HFFc6 (cell line): ENCODE measurements at places on chromosomes 13 and 19.
A peak's percentile ranks its signal among the peaks of the same experiment; 100 is the strongest.

DNA sequence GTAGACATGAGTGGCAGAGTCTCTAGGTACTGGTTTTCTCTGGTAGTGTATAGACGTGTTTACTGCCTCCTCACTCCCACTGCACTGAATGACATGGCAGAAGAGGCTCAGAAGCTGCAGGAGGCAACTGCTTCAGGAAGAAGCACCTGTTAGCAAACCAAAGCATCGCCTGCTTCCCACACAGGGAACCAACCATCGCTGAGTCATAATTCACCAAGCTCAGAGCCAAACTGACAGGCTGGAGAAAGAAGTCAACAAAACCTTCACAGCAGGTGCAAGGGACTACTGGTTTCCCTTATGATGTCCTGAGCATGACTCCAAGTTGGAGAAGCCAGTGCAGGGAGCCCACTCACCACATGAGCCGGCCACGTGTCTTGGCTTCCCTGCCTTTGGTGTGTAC lies 69.8 kb downstream of the KCTD12 start:
- DNase-seq, result no peak

DNA sequence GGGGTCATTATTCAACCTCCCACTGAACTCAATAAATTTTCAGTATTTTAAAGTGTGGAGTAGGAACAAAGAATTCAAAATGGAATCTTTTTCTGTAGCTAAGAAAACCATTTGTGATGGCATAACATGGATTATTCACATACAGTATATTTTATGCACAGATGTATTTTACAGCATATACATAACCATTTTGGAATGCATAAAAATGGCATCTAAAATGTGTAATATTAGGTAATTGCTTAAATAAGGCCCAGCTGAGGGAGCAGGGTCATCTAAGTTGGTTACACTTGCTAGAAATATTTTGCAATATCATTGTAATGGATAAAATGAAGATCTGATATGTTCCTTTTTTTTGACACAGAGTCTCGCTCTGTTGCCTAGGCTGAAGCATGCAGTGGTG lies 146.9 kb downstream of the LMO7 start:
- DNase-seq, result no peak

DNA sequence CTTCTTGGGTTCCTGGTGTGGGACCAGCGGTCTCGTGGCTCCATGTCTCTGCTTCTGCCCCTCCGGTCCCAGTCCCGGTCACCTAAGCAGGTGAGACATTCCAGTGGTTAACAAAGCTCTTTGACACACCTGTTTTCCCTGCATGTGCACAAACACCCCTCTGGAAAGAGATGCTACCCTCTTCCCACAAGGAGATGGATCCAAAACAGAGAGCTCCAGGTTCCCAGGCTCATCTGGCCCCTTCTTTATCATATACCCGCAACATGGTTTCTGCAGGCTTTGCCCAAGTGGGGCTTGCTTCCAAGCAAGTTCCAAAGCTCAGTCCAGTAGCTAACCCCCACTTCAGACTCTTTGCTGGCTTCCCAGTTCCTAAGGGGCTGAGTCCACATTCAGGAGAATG lies 17.8 kb downstream of the PEG3 start:
- no peak for DNase-seq

DNA sequence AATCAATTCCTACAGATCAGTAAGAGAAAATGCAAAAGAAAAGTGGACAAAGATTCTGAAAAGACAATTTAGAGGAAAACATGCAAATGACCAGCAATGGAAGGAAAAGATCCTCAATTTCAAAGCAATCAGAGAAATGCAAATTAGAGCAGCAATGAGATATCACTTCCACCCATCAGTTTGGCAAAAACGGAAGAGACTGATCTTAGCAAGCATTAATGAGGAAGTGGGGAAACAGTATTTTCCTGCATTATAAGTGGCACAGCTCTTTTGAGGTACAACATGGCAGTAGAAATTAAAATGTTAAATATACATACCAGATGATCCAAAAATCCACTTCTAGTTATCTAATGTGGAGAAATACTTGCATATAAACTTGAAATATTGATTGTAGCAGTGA lies 69.1 kb upstream of the SLC7A1 start:
- no peak for DNase-seq

GRCh38 chr13:30114571-30115256 lies 192.6 kb downstream of the KATNAL1 start:
- DNase-seq, result peak; percentile 71

DNA sequence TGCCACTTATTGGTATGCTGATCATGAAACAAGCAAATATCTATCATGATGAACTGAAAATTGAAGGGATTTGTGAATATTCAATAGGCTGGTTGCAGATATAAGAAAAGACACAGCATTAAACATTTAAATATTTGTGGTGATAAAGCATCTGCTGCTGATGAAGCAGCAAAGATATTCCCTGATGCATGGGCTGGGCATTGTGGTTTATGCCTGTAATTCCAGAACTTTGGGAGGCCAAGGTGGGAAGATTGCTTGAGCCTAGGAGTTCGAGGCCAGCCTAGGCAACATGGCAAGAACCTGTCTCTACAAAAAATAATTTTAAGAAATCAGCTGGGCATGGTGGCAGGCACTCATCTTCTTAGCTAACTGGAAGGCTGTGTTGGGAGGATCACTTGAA lies 54.5 kb downstream of the GPR180 start:
- DNase-seq, result no peak

GRCh38 chr13:113862931-113863523 lies 849 bp downstream of the GAS6 start:
- DNase-seq, result no peak

DNA sequence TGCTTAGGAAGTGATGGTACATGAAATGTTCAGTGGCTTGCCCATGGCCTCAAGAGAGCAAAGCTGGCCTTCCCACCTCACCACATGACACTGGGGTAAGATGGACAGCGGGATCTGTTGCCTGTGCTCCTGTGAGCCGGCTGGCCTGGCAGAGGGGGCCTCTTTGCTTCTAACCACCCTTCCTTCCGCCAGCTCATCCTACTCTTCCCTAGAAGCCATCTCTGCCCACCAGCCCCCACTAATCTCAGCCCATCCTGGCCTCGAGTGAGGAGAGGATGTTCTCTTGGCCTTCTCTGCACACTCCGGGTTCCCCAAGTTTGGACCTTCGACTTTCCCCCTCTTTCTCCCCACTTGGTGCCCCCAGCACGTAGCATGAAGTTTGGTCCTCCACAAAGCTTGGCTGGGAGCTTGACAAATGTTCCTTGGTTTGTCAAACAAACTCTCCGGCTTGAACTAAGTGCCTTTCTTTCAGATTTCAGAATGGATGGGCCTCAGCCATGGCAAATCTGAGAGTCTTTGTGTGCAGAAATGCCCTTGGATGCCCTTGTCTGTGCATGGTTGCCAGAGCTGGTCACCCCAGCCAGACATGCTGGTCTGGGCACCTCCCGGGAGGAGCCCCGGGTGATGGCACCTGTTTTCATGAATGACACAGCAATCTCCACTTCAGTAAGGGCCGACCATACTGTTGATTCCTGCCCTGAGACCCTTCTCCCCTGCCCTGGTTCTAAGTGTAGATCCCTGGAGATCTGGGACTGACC lies 145.5 kb downstream of the URI1 start:
- DNase-seq, result no peak

GRCh38 chr19:48606463-48607358 lies at the start of gene SPACA4:
SPACA4 (plus strand) TSS chr19:48606742; CDS start chr19:48606979, 237 bp downstream.
- no peak for DNase-seq

- DNase-seq, result no peak
Measured at GRCh38 chr19:51507192-51507591, 5.6 kb upstream of the SIGLEC12 start.

- no peak for DNase-seq
Measured at GRCh38 chr19:29667901-29668341, 2.7 kb downstream of the PLEKHF1 start.

GRCh38 chr19:44618640-44619357 lies 5.4 kb downstream of the IGSF23 start:
- no peak for DNase-seq

GRCh38 chr13:71368336-71368735 lies 498.7 kb downstream of the DACH1 start:
- DNase-seq, result no peak

DNA sequence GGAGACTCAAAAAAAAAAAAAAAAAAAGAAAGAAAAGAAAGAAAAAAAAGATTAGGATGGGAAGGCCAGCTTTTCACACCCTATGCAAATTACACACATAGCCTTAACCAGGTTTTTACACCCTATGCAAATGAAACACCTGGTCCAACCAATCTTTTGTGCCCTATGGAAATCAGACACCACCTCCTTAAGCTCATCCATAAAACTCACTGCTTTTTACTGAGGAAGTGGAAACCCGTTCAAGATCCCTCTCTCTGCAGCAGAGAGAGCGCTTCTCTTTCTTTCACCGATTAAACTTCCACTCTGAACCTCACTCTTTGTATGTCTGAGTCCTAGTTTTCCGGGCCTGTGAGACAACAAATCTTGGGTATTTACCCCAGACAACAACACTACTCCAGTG lies 25.3 kb upstream of the HOMER3 start:
- DNase-seq, result no peak

- no peak for DNase-seq
Measured at GRCh38 chr13:114089751-114090400, 42.5 kb downstream of the RASA3 start.

- DNase-seq, result peak; percentile 41
Measured at GRCh38 chr13:32228330-32229041, 86.7 kb downstream of the ZAR1L start.

- no peak for DNase-seq
Measured at GRCh38 chr13:33105387-33106005, 89.3 kb downstream of the KL start.

DNA sequence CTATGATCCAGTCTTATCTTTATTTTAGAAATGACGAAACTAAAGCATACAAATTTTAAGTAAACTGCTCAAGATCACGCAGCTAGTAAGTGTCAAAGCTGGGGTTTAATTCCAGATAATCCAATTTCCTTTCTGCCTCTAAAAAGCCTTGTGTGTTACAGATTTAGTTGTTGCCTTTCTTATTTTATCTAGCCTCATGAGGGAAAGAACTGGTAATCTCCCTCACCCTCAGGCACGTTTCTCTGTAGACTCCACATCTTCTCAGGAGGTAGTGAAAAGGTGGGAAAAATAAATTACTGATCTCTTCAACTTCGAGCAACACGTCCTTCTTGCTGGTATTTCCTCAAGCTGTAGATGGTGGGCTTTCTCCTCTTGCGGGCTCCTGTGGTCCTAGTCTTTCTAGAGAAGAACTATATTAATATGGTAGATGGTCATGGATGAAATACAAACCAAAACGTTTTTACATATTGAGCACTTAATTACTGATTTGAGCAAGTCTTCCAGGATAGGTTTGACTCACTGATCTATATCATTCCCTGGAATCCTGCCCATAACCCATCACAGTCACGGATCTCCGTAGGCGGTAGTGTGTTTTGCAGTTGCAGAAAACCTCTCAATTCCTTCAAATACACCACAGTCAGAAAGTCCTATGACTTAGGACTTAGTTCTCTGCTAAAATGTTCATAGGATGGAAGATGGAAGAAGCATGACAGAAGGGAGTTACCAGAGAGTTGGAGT lies 519.5 kb downstream of the DCT start:
- DNase-seq, result peak; percentile 36

DNA sequence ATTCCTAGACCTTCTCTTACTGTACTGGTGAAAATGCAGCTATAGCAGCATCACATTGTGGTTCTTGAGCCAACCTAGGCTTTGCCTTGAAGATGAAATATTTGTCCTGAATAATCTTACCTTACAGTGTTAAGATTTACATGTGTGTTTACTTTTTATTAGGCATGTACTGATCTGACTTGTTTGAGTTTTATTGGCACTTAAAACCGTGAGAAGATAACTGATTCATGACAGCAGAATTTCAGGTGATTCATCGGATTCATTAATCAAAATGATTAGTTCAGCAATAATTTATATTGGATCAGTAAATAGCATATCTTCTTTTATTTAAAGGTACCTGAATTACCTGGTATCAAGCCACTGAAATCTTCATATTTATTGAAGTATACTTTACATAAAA lies 296.3 kb downstream of the KLF5 start:
- DNase-seq, result no peak

DNA sequence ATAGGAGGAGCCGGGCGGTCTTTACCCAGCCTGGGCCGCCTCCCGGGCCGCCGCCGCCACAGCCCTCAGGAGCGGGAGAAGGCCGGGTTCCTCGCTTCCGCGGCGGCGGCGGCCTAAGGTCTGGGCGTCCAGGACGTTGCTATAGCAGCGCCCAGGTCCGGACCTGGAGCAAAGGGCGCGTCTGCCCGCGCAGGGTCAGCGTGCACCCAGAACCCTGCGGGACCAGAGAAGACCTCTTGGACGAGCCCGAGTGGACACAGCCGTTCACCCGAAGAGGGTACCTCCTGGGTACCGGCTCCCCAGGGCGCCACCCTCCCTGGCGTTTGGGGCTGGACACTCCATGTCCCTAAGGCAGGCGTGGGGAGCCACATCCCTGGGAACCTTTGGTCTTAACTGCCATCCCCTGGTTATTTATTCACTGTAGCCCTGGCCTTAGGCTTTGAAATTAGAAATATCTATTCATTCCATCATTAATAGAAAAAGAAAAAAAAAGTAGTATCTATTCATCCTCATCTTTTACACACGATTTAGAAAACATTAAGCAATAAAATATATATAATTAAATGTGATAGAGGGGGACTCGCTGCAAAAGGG lies 2.4 kb downstream of the DZIP1 start:
- peak; percentile 13 for DNase-seq

GRCh38 chr19:3608750-3609322 lies 2.2 kb upstream of the TBXA2R start:
- DNase-seq, result no peak

- peak; percentile 63 for DNase-seq
Measured at GRCh38 chr19:53808710-53809125, 15.4 kb downstream of the NLRP12 start.

DNA sequence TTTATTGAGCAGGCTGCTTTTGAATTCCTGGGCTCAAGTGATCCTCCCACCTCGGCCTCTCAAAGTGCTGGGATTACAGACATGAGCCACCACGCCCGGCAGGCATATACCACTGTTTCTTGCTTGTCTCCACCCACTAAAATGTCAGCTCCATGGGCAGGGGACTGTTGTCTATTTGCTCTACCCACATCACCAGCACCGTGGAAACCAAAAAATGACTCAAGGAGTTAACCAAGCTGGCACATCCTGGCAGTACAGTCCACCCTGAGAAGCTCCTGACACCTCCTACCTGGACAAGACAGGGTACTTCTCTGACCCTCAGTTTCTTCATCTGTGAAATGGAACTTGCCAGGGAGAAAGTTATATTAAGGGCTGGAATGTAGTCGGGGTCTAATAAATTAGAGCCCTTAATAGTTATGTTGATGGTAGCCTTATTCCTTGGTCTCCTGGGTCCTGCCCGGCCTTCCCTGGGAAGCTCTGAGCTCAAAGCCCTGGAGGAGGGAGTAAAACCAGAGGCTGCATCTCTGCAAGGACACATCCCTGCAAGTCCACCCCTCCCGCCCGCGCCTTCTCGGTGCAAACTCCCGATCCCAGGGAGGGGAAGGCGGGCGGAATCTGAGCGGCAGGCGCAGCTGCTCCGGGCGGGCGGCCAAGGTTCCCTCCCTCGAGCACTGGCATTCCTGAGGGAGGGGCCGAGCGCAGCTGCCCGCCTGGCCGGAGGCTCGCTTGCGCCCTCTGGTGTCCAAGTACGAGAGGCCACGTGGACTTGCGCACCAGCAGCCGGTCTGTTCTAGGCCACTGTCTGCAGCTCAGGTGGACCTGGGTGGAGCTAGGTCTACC lies 14.1 kb downstream of the RDH8 start:
- DNase-seq, result peak; percentile 88

- no peak for DNase-seq
Measured at GRCh38 chr13:93001866-93002461, 224.6 kb upstream of the GPC6 start.

- DNase-seq, result no peak
Measured at GRCh38 chr13:103525530-103525929, 459.3 kb upstream of the SLC10A2 start.

GRCh38 chr19:5052945-5053485 lies 84.1 kb downstream of the KDM4B start:
- no peak for DNase-seq

GRCh38 chr19:40685016-40685526 lies 5.4 kb downstream of the NUMBL start:
- no peak for DNase-seq
